ENCODE measurements at places on chromosomes 4 and X.

DNA sequence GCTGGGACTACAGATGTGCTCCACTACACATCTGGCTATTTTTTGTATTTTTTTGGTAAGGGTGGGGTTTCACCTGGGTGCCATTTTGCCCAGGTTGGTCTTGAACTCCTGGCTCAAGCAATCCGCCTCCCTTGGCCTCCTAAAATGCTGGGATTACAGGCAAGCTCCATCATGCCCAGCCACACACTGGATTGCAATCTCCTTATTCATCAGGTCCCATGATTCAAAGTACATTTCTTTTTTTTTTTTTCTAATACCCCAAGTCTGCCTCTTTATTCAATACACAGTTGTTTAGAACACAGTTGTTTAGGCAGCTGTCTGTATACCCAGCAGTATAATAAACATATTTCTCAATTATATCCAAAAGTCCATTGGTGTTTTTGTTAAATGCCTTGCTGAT is 130.3 kb upstream of the ARSJ start:
- DNase-seq, result no peak

- no peak for DNase-seq
Measured at GRCh38 chr4:138010639-138011038, 231.5 kb downstream of the SLC7A11 start.

GRCh38 chr4:147864607-147865006 is 132.7 kb downstream of the ARHGAP10 start:
- no peak for DNase-seq

DNA sequence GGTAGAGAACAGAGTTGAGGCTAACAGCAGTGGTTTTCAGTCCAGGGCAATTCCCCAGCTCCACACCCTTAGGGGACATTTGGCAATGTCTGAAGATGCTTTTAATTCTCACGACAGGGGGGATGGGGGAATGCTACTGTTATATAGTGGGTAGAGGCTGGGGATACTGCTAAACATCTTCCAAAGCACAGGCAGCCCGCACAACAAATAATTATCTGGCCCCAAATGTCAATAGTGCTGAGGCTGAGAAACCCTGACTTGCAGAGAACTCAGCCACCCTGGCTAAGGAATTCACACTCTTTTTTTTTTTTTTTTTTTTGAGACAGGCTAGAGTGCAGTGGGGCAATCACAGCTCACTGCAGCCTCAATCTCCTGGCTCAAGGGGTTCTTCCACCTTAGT is 60.6 kb downstream of the POLR2B start:
- peak; percentile 58 for DNase-seq

GRCh38 chr4:172369471-172369959 is 556.3 kb downstream of the GALNTL6 start:
- DNase-seq, result no peak

GRCh38 chr4:161817914-161818313 is 345.9 kb downstream of the FSTL5 start:
- DNase-seq, result no peak

DNA sequence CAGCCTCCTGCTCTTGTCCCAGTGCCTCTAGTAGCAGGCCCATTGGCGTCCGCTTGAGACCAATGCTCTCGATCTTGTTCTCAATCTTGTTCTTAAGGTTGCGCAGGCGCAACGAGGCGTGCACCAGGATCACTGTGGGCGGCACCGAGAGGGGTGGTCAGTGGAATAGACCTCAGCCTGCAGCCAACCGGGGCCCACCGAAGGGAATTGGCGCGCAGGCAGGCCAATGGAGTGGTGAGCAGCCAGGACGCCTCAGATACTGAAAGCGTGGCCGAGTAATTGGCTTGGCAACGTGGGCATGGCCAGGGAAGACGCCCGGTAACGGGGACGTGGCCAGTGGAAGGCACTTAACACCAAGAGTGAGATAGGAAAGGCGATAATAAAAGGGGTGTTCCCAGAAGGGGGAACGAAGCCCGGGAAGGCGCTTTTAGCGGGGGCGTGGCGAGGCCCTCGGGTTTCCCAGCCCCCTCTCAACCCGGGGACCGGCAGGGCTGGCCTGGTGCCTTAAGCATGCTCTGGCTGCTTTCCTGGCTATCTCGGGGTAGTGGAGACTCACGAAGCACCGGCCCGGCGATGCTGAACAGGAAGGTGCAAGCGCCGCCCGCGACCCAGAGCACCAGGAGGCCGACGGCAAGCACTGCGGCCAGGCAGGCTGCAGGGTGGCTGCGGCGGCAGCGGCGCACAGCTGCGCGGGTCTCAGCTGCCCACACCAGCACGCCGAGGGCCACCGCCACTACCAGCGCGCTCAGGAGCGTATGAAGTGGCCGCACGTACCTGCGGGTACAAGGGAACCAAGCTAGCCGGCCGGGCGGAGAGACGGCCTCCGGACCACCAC is 1.7 kb downstream of the PRAF2 start:
- DNase-seq, result peak; percentile 48

GRCh38 chrX:145002771-145003170 is 244.5 kb upstream of the SPANXN1 start:
- DNase-seq, result peak; percentile 10

- DNase-seq, result peak; percentile 75
Measured at GRCh38 chrX:150903110-150903508, 4.6 kb upstream of the CD99L2 start.

- no peak for DNase-seq
Measured at GRCh38 chr4:536351-536972, 37.5 kb downstream of the PIGG start.

DNA sequence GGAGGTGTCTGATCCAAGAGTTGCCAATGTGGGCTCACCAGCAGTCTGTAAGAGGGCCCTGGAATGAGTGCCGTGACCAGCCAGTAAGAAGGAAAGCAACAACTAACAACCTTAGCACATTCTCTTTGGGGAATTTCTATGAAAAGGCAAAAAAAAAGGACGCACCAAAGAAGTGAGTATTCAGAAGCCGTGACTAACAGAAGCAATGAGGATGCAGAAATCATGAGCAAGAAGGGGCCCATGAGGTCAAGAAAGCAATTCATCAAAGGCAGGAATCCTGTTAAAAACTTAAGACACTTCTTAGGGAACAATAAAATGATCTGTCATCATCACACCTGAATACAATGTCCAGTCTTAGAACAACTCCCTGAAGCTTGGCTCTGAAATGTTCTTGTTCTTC is 260.5 kb downstream of the RAPGEF2 start:
- DNase-seq, result no peak

DNA sequence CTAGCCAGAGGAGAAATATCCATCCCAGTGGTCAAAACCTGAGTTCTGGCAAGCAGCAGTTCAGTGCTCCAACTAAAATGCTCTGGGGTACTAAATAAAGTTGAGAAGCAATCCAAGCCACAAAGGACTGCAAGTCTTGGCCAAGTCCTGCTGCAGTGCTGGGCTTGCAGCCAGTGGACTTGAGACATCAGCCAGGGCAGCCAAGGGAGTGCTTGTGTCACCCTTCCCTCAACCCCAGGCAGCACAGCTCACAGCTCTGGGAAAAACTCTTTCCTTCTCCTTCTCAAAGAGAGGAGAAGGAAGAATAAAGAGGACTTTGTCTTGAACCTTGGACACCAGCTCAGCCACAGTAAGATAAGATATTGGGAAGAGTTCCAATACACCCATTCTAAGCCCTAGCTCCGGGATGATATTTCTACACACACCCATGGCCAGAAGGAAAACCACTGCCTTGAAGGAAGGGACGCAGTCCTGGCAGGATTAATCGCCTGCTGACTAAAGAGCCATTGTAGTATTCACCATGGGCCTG is 99.8 kb downstream of the PTCHD1 start:
- DNase-seq, result no peak

DNA sequence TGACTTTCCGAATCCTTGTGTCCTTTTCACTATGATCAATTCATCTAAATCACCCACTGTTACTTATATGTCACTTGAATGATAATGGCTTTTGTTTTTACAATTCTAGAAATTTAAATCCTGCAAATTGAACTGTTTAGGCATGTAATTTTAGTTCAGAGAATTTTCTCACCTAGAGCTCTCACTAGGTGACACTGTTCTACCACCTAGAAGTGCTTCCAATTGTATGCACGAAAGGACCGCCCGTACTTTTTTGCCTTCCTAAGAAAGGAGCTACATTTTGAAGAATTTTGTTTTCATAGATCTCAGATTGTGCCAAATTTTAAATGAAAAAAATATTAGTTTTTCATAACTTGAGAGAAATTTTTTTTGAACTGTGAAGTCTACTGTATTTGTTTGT is 481.6 kb upstream of the FSTL5 start:
- peak; percentile 71 for DNase-seq

GRCh38 chrX:46311581-46312120 is 233.6 kb downstream of the ZNF674 start:
- no peak for DNase-seq

DNA sequence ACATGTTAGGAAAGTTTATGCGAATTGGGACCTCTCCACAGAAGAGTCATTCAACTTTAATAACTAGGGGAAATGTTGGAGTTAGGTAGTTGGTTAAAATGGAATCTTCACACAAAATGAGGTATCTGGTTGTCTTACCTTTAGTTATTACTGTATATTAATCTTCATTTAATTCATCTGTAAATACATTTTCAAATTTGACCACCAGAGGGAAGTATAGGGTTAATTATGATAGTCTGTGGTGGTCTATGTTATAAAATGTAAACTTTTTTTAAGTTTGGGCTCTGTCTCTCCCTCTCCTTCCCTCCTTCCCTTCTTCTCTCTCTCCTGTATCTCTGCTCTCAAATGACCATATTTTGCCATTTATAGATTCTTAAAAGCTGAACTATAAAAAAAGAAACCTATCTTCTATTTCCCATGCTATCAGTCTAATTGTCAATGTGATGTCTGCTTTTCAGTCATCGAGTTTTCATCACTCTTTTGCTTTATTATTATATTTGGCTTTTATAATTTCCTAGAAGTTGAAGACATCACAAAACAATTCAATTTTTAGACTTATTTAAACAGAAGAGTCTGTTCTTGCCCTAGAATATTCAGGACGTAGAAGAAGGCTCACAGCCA is 49.8 kb downstream of the TMEM144 start:
- DNase-seq, result peak; percentile 14

DNA sequence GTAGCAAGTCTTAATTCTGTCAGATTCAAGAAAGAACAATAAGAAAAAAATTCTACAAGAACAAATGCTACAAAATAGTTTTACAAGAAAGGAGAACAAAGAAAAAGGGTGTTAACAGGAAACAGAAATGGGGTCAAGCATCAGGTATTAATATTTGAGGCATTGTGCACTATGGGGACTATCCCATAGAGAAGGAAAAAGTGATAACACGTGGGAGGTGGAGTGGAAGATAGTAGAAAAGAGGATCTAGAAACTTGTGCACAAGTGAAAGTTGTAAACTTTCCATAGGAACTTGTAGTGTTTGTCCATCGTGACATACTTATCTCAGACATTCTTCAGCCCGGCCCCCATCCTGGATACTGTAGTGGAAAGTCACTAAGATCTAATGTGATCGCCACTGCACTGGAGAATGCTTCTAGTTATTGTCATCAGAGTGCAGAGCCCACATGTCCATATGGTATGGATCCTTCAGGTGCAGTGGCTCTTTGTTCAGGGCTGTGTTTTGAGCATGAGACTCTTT is 15.4 kb upstream of the NFXL1 start:
- no peak for DNase-seq

DNA sequence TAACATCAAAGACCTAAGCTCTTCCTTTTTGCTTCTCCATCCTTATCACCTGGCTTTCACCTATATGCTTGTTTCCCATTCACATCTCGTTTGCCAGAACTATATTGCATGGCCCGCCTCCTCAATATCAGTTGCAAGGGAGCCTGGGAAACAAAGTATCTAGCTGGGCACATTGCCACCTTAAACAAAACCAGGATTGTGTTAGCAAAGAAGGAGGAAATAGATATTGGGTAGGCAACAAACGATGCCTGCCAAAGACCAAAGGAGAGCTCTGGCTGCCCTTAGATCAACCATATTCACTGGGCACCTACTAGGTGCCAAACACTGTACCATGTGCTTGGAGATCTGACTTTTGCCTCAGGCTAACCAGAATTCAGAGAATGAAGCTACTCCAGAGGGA is 107.5 kb downstream of the GRIA3 start:
- DNase-seq, result no peak

GRCh38 chrX:121151293-121151692 is 103.9 kb downstream of the GLUD2 start:
- no peak for DNase-seq

DNA sequence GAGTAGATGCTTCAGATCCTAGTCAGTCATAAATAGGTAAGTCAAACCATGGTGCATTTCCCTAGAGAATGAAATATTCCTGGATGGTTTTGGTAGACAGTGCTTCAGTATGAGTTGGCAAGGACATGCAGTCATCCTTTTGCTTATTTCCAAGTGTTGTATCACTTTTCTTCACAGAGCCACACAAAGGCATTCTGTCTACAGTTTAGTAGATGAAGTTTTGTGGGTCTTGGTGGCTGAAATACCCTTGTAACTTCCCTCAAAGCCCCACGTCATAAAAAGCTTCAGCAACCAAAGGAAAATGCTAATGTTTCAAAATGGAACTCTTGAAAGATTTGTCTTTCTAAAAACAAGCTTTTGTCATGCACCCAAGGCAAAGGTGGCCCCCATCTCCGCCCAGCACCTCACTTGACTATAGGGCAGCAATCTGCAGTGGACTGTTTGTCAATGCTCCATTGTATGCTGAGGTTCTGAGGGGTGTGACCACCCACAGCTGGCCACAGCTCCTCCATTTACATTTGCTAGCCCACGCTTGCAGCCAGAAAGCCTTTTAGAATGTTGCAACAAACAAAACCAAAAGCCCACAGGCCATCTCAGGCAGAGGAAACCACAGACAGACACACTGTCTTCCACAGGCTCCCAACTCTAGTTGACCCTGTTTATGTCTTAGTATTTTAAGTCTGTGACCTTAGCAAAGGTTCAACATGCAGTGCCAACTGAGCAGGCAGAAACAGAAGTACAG is 87.1 kb upstream of the FAM9C start:
- peak; percentile 44 for DNase-seq

- no peak for DNase-seq
Measured at GRCh38 chr4:88528861-88529260, 5.3 kb upstream of the PYURF start.

- peak; percentile 62 for DNase-seq
Measured at GRCh38 chr4:26132858-26133257, 188.0 kb upstream of the RBPJ start.

DNA sequence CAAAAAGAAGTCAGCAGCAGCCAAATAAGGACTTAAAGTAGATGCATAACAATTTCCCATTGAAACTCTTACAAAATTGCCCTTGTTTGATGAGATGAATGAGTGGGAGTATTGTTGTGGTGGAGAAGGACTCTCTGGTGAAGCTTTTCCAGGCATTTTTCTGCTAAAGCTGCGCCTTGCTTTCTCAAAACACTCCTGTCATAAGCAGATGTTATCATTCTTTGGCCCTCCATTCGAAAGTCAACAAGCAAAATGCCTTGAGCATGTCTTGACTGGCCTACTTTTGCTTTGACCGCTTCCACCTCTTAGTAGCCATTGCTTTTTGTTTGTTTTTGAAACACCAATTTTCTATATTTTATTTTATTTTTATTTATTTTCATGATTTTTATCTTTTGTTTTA is 340.9 kb upstream of the FGF13 start:
- DNase-seq, result no peak

DNA sequence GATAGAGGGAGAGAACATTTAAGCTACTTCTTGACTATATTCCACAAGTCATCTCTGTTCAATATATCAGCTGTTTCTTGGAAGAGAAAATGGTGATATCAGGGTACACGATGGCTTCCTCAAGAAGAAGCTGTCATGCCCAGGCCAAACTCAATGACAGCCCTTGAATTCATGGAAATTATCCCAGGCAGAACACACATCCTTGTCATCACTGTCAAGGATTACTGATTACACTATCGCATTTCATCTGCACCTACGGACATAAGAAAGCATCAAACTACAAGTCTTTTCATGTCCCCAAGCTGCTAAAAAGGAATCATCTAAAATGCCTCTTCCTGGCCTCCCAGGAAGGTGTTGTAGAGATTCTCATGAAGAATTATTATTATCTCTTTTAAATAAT is 165.2 kb upstream of the SLC7A11 start:
- no peak for DNase-seq

Measured in mesendoderm (in vitro differentiated cells).